CD4-positive, alpha-beta memory T cell (primary cell): ENCODE measurements at places on chromosomes 16 and 17. TPM values are rescaled to one million over a fixed set of nuclear protein-coding genes. Genes with fewer than 3 reads are reported as not detected.

Gene GNGT2
- polyA plus RNA-seq = 6.9 TPM

Gene ATP2C2
- polyA plus RNA-seq = not detected

Gene GAST
- not detected for polyA plus RNA-seq

Gene ACSM5
- not detected for polyA plus RNA-seq

Gene SENP3
- polyA plus RNA-seq = 15.5 TPM

Gene CACNG1
- polyA plus RNA-seq = not detected

Gene RAB40B
- 4.0 TPM for polyA plus RNA-seq

Gene GRIN2A
- not detected for polyA plus RNA-seq

Gene KIF2B
- not detected for polyA plus RNA-seq

Gene STH
- polyA plus RNA-seq = not detected

Gene AGRP
- not detected for polyA plus RNA-seq

Gene ASIC2
- not detected for polyA plus RNA-seq

GRCh38 chr17:4533523-4534504, 21.4 kb downstream of the MYBBP1A start:
- no peak overlapping the region for H3K4me3 ChIP-seq
- no peaks in the 10 kb centered on the region for H3K27me3 ChIP-seq
- H3K36me3 ChIP-seq = no peaks in the 10 kb centered on the region
- DNase-seq = peak; percentile 1

- H3K27ac ChIP-seq = no peak overlapping the region
- H3K27me3 ChIP-seq = no peaks in the 10 kb centered on the region
- no peak for DNase-seq
- peaks cover 28% of the 10 kb centered on the region for H3K4me1 ChIP-seq
- H3K4me3 ChIP-seq = no peak overlapping the region
Observed at GRCh38 chr16:56912746-56913708, 18.9 kb upstream of the HERPUD1 start.

GRCh38 chr17:29747660-29748059, 124.9 kb upstream of the CORO6 start:
- H3K4me1 ChIP-seq = peaks cover 40% of the 10 kb centered on the region
- H3K27ac ChIP-seq = no peak overlapping the region
- H3K4me3 ChIP-seq = no peak overlapping the region
- DNase-seq = no peak
- H3K36me3 ChIP-seq = peaks cover 2% of the 10 kb centered on the region
- H3K27me3 ChIP-seq = no peaks in the 10 kb centered on the region

- no peak for DNase-seq
- no peaks in the 10 kb centered on the region for H3K27me3 ChIP-seq
- H3K4me3 ChIP-seq = peak overlapping the region; percentile 36
- no peaks in the 10 kb centered on the region for H3K36me3 ChIP-seq
Observed at GRCh38 chr17:19238167-19238505, 970 bp downstream of the EPN2 start.

- H3K27me3 ChIP-seq = no peaks in the 10 kb centered on the region
- peaks cover 86% of the 10 kb centered on the region for H3K36me3 ChIP-seq
- H3K4me1 ChIP-seq = no peaks in the 10 kb centered on the region
- no peak overlapping the region for H3K4me3 ChIP-seq
- no peak overlapping the region for H3K27ac ChIP-seq
Observed at GRCh38 chr17:8459107-8459506, 23.4 kb downstream of the NDEL1 start.

- no peak for DNase-seq
- H3K4me1 ChIP-seq = peaks cover 6% of the 10 kb centered on the region
- H3K27ac ChIP-seq = no peak overlapping the region
- H3K27me3 ChIP-seq = no peaks in the 10 kb centered on the region
- H3K36me3 ChIP-seq = no peaks in the 10 kb centered on the region
Observed at GRCh38 chr16:24671455-24671954, 57.9 kb upstream of the TNRC6A start.

GRCh38 chr17:78355701-78356100, 4.2 kb downstream of the SOCS3 start:
- H3K4me3 ChIP-seq = peak overlapping the region; percentile 31
- peaks cover 21% of the 10 kb centered on the region for H3K36me3 ChIP-seq
- DNase-seq = no peak
- H3K27me3 ChIP-seq = no peaks in the 10 kb centered on the region
- H3K27ac ChIP-seq = peak overlapping the region; percentile 81

GRCh38 chr17:82408938-82409318, 9.2 kb upstream of the HEXD start:
- H3K4me3 ChIP-seq = no peak overlapping the region
- no peak for DNase-seq
- no peaks in the 10 kb centered on the region for H3K4me1 ChIP-seq

DNA sequence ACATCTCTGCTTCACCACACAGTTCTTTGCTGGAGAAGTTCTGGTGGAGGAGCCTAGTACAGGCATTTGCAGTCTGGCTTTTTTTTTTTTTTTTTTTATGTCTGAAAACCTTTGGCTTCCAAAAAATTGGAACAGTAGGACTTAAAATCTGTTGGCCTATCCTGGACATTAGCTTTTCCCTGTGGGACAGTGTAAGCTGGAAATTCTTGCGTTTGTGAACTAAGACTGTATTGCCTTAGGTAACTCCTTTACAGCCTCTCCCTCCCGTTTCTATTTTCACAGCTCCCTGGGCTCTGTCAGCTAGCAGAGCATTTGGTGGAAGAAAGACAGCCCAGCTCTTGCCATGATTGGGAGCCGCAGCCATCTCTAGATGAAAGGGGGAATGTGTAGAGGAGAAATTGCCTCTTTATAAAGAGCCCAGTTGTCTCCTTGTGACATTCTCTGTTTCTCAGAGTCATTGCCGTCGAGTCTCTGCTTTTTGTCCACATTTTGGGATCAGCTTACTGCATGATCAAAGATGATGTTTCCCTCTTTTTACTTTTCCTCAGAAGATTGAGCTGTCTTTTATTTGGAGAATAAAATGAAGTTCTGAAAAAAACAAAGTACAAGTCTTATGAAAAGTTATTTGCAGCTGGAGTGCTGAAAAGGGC, 227.5 kb downstream of the SPECC1 start:
- H3K27me3 ChIP-seq = no peaks in the 10 kb centered on the region
- peaks cover 19% of the 10 kb centered on the region for H3K4me1 ChIP-seq
- no peak for DNase-seq
- H3K36me3 ChIP-seq = no peaks in the 10 kb centered on the region

DNA sequence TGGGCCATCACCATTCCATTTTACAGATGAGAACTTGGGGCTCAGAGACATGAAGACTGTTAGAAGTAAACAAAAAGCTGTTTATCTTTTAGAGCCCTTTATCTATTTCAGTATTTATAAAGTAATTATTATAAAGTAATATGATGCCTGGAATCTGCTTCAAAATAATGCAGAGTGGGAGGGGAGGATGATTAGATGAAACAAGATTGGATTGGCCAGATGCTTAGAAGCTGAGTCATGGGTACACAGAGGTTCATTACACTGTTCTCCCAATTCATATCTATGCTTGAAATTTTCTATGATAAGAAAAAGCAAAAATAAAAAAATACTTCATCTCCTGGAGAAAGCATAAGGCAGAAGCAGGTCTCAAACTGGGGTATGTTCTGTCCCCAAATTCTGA, 29.4 kb downstream of the TOM1L2 start:
- H3K27ac ChIP-seq = no peak overlapping the region
- peaks cover 14% of the 10 kb centered on the region for H3K4me1 ChIP-seq
- no peaks in the 10 kb centered on the region for H3K27me3 ChIP-seq

GRCh38 chr17:39754958-39755553, 17.3 kb downstream of the GRB7 start:
- H3K4me1 ChIP-seq = peaks cover 63% of the 10 kb centered on the region
- H3K27ac ChIP-seq = peak overlapping the region; percentile 90
- DNase-seq = no peak

DNA sequence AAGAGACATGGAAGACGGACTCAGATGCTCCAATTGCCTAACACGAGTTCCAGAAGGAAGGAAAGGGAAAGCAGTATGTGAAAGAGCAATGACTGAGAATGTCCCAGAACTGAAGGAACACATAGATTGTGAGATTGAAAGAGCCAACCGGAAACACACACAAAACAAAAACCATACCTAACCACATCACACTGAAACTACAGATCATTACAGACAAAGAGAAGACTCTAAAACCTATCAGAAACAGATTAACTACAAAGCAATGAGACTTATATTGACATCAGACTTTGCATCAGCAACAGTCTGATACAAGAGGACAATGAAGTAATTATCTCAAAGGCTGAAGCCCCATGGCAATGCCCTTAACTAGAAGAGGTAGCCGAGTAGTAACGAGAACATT, 45.6 kb upstream of the CLEC18B start:
- peaks cover 84% of the 10 kb centered on the region for H3K36me3 ChIP-seq
- no peak overlapping the region for H3K27ac ChIP-seq
- no peak overlapping the region for H3K4me3 ChIP-seq
- no peak for DNase-seq
- H3K27me3 ChIP-seq = no peaks in the 10 kb centered on the region

- no peak overlapping the region for H3K27ac ChIP-seq
- no peaks in the 10 kb centered on the region for H3K4me1 ChIP-seq
- no peak overlapping the region for H3K4me3 ChIP-seq
- no peak for DNase-seq
- no peaks in the 10 kb centered on the region for H3K27me3 ChIP-seq
Observed at GRCh38 chr16:6484081-6484480, 848.6 kb upstream of the RBFOX1 start.

- H3K27ac ChIP-seq = no peak overlapping the region
- H3K4me3 ChIP-seq = no peak overlapping the region
- no peaks in the 10 kb centered on the region for H3K36me3 ChIP-seq
- no peak for DNase-seq
Observed at GRCh38 chr17:77366558-77367245, 225.9 kb downstream of the SEC14L1 start.

DNA sequence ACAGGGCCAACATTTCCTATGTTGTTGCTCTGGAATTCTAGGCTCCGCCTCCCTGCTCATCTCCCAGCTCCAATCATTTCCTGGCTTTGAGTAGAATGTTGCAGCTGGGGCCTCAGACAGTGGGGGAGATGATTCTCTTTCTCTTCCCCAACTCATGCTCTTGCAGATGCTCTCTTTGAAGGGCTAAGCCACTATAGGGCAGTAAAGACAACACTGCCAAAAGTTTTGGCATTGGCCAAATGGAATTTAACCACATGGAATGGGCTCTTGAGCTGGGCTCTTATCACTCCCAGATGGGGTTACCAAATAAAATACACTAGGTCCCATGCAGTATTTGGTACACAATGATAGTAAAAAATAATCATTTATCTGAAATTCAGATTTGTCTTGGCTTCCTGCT, 19.6 kb upstream of the EFCAB13 start:
- H3K4me1 ChIP-seq = peaks cover 14% of the 10 kb centered on the region
- H3K27me3 ChIP-seq = no peaks in the 10 kb centered on the region
- H3K4me3 ChIP-seq = no peak overlapping the region
- DNase-seq = no peak
- H3K27ac ChIP-seq = no peak overlapping the region
- H3K36me3 ChIP-seq = no peaks in the 10 kb centered on the region

GRCh38 chr16:72658888-72659717, 388.8 kb downstream of the ZFHX3 start:
- no peak overlapping the region for H3K27ac ChIP-seq
- H3K4me3 ChIP-seq = no peak overlapping the region
- H3K36me3 ChIP-seq = no peaks in the 10 kb centered on the region

- H3K4me1 ChIP-seq = peaks cover 61% of the 10 kb centered on the region
- no peaks in the 10 kb centered on the region for H3K27me3 ChIP-seq
- H3K4me3 ChIP-seq = peak overlapping the region; percentile 16
- peak overlapping the region; percentile 55 for H3K27ac ChIP-seq
- H3K36me3 ChIP-seq = no peaks in the 10 kb centered on the region
- peak; percentile 73 for DNase-seq
Observed at GRCh38 chr17:67477687-67478086, 100.6 kb downstream of the PITPNC1 start.

GRCh38 chr16:58530179-58530578, 14.9 kb downstream of the SETD6 start:
- no peak for DNase-seq
- H3K27ac ChIP-seq = no peak overlapping the region
- no peaks in the 10 kb centered on the region for H3K27me3 ChIP-seq
- H3K4me1 ChIP-seq = no peaks in the 10 kb centered on the region
- H3K36me3 ChIP-seq = peaks cover 74% of the 10 kb centered on the region
- no peak overlapping the region for H3K4me3 ChIP-seq
